ENCODE measurements at places on chromosomes 1 and 21. TPM values are rescaled to one million over a fixed set of nuclear protein-coding genes. Genes with fewer than 3 reads are reported as not detected.

The RPRD2 gene
- 15.0 TPM for total RNA-seq

GRCh38 chr1:210992837-210993236, 141.1 kb downstream of the KCNH1 start:
- DNase-seq: no peak

DNA sequence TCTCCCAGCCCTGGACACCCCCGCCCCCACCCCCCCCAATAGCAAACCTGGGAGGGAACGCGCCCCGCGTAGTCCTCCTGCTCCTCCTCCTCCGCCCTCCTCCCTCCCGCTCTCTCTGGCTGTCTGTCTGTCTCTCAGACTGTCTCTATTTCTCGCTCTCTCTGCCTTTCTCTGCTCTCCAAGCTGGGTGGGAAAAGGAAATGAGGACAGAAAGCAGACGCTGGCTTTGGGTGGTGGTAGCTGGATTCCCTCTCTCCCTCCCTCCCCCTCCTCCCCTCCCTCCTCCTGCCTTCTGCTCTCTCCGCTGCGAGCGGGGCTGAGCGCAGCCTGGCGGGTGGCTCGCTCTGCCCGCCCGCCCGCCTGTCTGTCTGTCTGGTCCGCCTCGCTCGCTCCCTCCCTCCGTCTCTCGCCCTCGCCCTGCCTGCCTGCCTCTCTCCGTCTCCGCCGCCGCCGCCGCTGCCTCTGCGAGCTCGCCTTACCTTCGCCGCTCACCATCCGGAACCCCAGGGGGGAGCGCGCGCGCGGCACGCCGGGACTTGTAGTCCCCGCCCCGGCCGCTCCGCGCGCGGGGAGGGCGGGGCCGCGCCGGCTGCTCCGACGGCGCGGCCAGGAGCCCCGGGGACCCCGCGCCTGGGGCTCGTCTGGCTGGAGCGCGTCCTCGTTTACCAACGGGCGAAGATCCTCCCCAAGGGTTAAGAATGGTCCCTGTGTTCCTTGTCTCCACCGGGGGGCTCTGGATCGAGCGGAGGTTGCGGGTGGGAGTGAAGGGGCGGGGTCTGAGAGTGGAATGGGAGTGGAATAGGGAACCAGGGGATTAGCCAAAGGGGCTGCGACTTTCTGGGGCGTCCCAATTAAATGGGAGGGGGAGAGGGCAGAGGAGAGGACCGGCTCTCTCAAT, at the start of gene AHDC1:
AHDC1 (minus strand) TSS at position 464 of the 898 bp plus-strand sequence. CDS start 52,029 bp downstream, outside the sequence.
- DNase-seq: peak; percentile 96

- DNase-seq: no peak
Observed at GRCh38 chr1:78277253-78277652, 213.5 kb upstream of the PTGFR start.

DNA sequence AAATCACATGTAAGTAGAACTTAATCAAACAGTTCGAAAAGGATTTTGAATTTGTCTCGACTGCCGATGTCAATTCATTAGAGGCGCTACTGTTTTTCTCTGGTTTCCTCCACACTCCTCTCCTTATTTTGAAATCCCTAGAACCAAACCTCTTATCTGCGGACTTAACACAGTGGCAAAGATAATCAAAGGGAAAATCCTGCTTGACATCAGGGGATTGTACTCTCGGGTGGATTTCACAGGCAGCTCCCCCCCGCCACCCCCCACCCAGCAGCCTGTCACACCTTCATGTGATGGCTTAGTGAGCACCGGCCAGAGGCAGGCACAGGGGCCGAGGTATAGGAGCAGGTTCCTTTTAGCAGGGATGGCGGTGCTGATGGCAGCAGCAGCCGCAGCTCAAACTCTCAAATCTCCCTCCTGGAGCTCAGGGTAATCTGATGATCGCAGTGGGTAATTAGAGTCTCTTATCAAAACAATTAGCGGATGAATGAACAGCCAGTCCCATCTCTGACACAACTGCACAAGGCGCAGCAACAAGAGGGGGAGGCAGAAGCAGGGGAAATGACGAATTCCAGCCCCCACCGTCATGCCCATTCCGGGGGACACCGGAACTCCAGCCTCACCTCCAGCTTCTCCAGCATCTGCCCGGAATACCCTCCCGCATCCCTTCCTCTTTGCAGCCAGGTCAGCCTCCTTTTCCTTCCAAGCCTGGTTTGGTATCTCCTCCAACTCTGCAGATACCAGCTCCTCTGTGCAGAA, 80.3 kb downstream of the SSBP3 start:
- no peak for DNase-seq

GRCh38 chr1:145927063-145927886, at the start of gene RBM8A:
Gene RBM8A, minus strand, starts transcription at chr1:145927484. Its CDS starts 58 bp downstream, at chr1:145927426.
- DNase-seq: peak; percentile 99

GRCh38 chr21:18164933-18165332, 79.7 kb upstream of the CHODL start:
- peak; percentile 35 for DNase-seq

DNA sequence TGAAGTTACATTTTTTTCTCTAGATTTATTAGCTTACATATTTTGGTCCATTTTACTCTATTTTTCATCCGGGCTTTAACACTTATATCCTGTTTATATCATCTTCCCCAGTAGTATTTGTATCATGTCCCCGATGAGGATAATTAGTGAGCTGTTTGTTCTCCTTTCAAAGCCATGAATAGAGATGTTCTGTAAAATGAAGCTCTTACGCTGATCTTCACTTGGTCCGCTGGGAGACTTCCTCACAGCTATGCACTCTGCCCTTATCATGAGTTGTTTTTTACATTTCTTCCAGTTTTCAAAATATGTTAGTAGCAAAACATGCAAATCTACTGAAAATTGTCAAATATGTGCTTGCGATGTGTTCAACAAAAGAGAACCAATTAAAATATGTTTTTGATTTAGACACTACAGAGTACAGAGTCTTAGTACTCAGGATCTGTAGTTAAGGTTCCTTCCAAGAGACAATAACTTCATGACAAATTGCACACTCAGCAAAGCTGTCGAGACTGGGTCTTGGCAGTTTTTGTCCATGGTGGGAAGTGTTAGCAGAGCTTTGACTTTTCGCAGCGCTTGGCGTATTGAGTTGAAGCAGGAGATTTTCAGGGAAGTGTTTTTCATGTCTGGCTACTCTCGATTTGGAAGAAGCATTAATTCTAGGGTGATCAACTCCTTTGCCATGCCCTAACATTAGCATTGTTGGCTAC, 292.0 kb upstream of the ADAMTS5 start:
- peak; percentile 24 for DNase-seq

The OR6K6 gene
- total RNA-seq: not detected

The S100A3 gene
- total RNA-seq: 0.72 TPM

DNA sequence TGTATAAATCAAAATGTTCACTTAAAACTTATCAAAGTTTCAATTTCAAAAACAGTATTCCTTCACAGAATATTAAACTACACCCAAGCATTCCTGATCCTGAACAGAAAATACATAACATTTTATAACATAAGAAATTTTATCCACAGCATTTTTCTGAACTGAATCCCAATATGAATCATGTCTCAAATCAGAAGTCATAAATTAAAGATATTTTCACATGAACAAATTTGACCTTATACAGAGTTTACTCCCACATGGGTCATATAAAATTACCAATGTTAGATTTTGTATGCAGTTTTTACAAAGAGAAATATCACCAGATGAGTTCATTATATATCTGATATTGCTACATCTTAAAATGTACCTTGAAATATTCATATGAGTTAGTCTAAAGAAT, 48.6 kb upstream of the ASPM start:
- DNase-seq: no peak

- DNase-seq: no peak
Observed at GRCh38 chr1:29977550-29977949, 741.2 kb downstream of the PTPRU start.

GRCh38 chr1:67850151-67850551, 16.9 kb upstream of the GNG12 start:
- peak; percentile 76 for DNase-seq

All from tongue (tissue), 3 donors.